ENCODE measurements at places on chromosomes 3 and 15.

DNA sequence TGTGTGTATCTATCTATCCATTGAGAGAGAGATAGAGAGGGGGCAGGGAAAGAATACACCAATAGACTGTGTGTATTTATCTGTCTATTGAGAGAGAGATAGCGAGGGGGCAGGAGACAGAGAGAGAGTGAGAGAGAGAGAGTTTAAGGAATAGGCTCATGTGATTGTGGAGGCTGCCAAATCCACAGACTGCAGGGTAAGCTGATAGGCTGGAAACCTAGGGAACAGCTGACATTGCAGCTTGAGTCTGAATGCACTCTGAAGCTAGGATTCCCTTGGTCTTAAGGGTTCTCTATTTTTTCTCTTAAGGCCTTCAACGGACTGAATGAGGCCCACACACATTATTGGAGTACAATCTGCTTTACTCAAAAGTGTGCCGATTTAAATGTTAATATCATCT, 255.8 kb downstream of the EPHA3 start:
- DNase-seq: no peak

GRCh38 chr3:178522200-178523052, 13.8 kb upstream of the KCNMB2 start:
- DNase-seq: no peak

GRCh38 chr3:172530566-172530965, 7.3 kb upstream of the TNFSF10 start:
- no peak for DNase-seq

GRCh38 chr3:129942296-129942695, 32.2 kb upstream of the TRH start:
- no peak for DNase-seq

GRCh38 chr3:143188881-143189280, 69.3 kb downstream of the CHST2 start:
- no peak for DNase-seq

DNA sequence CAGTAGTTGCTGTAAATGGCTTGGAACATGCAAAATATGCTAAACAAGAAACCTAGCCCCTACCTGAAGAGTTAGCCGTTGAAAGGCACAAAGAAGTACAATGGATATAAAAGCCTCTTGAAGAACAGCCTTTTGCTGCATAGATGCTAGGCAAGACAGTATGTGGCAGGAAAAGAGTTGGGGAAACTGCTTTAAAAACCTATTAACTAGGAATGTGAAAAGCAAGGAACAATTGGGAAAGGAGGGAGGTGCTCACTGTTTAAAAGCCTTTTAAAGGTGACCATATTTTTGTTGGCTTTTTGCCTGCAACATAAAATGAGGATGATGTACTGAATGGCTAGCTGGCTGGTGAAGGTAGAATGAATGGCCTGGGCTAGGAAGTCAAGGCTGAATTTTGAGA, 24.5 kb upstream of the SOX2 start:
- no peak for DNase-seq
